Neural crest cell (in vitro differentiated cells): ENCODE measurements at places on chromosomes 6 and 20.

- no peak for DNase-seq
Observed at GRCh38 chr6:66948106-66948505, 1241.1 kb upstream of the EYS start.

DNA sequence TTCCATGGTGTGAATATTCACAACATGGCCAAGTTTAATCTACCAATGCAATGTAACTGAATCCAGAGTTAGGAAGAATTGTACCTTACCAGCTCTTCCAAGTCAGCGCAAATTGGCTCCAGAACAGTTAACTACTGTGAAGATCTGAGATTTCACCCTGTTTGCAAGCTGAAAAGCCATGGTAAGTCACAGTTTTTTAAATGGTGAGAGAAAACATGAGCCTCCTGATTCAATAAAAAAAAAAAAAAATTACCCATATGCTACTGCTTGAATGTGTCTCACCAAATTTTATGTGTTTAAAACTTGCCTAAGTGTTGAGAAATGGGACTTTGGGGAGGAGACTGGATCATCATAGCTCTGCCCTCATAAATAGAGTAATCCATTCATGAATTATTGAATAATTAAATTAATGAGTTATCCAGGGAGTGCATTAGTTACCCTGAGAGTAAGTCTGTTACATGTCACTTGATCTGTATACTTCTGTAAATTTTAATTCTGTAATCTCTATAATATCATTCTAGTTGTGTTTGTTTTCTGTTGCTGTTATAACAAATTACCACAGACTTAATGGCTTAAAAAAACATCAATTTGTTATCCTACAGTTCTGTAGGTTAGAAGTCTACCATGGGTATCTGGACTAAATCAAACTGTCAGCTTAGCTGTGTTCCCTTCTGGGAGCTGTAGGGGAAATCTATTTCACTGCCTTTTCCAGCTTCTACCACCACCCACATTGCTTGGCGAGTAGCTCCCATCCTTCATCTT is 1355.9 kb downstream of the GRIK2 start:
- no peak for DNase-seq

DNA sequence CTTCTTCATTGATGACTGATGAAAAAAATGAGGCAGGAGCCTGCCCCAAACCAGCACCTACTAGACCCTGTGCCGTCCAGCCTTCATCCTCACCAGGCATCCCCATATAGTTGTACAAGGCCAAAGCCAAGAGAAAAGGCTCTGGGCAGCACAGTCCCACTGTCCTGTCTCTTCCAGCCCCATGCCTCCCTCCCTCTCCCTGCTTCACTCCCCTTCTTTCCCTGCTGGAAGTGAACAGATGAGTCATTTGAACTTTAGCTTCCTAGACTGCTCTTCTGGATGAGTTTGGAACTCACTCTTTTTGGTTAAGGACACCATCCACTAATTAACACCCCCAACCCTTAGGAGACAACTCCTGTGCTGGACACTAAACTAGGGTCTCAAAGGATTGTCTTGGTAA is 235.2 kb downstream of the LRFN2 start:
- DNase-seq, result no peak

- DNase-seq, result no peak
Observed at GRCh38 chr6:14656649-14657048, 539.1 kb downstream of the CD83 start.

- no peak for DNase-seq
Observed at GRCh38 chr6:135314543-135314942, 133.4 kb downstream of the MYB start.

- DNase-seq, result no peak
Observed at GRCh38 chr6:99563056-99563723, 5.3 kb downstream of the CCNC start.

GRCh38 chr6:143823548-143823947 is 19.6 kb upstream of the LTV1 start:
- no peak for DNase-seq

- no peak for DNase-seq
Observed at GRCh38 chr6:69090132-69090531, 455.1 kb downstream of the ADGRB3 start.

GRCh38 chr20:37938181-37938750 is 35.3 kb downstream of the VSTM2L start:
- no peak for DNase-seq
